ENCODE measurements at places on chromosomes 5 and 9.

GRCh38 chr5:104267320-104268015, 704.9 kb upstream of the NUDT12 start:
- no peak for DNase-seq

DNA sequence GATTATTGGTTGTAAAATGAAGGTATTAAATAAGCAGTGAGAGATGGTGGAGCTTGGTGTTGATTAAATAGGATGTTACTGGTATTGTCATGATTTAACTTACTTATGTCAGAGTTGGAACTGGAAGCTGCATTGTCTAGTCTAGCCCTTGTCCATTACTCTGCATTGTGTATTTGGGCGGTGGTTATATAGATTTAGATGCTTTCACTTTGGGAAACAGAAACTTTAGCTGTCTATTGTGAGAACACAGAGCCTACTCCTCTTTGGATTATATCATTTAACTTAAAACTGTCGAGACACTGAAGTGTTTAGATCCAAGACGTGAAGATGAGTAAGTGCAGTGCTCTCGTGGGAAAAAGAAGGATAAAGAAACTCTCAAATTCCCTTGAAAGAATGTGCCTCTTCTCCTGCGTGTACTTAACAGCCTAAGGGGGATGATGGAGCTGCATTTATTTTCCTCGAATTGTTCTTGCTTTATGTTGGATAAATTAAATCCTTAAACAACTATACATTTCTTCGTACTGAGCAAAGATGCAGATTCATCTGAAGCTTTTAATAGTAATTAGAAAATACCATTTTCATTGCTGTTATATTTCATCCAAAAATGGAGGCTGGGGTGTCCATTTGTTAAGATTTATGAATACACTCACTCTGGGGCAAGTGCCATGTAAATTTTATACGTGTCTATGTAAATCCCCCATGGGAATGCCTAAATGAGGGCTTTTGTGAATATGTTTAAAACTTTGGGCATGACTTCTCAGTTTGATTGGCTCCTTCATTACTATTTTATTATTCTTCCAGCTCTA, 21.6 kb downstream of the FBXL7 start:
- DNase-seq: no peak

GRCh38 chr5:129541648-129542251, 81.7 kb downstream of the ADAMTS19 start:
- no peak for DNase-seq

DNA sequence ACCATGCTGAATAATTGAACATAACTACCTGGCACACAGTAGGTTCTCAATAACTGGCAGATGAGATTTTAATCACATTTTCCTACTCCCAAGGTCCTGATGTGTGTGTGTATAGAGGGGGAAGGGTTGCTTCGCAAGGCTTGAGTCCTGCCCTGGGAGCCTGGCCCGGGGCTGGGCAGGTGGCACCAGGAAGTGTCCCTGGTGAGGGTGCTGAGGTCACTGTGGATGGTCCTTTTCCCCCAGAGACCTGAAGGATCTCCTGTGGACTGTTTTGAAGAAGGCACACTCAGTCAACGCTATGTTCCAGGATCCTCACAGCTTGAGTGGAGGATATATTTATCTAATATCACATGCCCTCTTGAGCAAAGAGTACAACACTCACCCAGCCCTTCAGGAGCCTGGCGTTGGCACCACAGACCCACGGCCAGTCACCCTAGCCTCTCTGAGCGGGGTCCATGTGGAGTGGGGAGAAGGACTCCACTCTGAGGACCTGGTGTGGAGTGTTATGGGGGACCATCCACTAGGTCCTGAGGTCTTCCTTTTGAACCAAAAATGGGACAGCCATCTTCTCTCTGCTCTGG, 177.8 kb downstream of the GABBR2 start:
- no peak for DNase-seq

- DNase-seq: no peak
Measured at GRCh38 chr5:121399879-121400278, 451.8 kb upstream of the FTMT start.

- no peak for DNase-seq
Measured at GRCh38 chr5:1777281-1778137, 22.1 kb downstream of the MRPL36 start.

- DNase-seq: no peak
Measured at GRCh38 chr5:174723315-174723978, 935 bp upstream of the MSX2 start.

GRCh38 chr5:54889826-54890225, 95.6 kb downstream of the ESM1 start:
- no peak for DNase-seq

DNA sequence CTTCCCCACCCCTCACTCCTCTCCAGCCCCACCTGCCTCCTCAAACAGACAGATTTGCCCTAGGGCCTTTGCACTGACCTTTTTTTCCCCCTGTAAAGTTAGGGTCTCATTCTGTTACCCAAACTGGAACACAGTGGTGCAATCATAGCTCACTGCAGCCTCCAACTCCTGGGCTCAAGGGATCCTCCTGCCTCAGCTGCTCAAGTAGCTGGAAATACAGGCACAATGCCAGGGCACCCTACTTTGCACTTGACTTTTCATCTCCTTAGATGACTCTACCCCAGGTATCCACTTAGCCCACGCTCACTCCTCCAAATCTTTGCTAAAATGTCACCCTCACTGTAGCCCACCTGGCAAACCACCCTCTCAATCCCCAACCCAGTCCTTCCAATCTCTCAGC, 2.2 kb downstream of the DYNC2I2 start:
- DNase-seq: no peak

DNA sequence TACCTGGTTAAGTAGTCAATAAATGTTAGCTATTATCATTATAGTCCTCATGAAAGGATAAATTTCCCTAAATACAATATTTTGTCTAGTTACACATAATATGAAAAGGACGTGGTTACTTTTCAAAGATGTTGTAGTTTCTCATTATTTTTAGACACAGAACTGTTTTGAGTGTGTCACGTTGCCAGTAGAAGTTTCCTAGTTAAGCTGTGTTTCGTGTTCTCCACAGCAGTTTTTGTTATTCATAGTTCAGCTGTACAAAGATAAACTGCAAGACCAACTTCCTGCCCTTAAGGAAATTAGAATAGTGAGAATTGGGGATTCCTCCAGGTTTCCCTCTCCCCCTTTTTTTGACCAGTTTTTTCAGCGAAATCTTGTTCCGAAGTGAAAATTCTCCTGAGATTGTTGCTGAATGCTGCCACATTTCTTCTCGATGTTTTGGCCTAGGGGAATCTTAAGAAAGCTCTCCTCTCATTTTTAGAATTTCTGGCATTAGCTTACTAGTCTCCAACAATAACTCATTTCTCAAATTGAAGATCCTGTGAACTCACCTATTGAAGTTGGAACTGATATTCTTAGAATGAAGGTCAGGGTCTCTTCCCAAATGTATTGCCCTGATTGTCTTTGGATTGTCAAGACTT, 176.1 kb downstream of the PAM start:
- no peak for DNase-seq

GRCh38 chr5:54981928-54982327, 3.5 kb downstream of the ESM1 start:
- no peak for DNase-seq

- DNase-seq: no peak
Measured at GRCh38 chr9:37383876-37384746, 38.4 kb upstream of the GRHPR start.

DNA sequence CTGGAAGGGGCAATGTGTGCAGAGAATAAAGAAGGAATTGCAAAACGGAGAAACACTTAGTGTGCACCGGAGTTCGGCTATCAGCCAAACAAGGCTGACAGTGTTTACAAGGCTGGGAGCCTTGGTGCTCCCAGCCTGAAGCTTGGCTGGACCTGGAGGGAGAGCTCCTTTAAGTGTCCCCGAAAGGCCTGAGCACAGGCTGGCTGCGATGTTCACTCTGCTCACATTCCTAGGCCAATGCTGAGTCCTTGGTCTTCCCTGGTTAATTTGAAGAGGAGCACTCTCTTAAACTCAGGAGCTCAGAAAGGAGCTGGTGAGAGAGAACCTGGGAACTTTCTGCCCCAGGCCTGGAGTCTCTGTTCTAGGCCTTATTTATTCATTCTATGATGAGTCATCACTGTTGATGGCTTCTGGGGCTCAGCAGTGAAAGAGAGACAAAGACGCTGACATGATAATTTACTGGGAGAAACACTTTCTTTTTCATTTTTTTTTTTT, 88.6 kb upstream of the MYO10 start:
- no peak for DNase-seq

DNA sequence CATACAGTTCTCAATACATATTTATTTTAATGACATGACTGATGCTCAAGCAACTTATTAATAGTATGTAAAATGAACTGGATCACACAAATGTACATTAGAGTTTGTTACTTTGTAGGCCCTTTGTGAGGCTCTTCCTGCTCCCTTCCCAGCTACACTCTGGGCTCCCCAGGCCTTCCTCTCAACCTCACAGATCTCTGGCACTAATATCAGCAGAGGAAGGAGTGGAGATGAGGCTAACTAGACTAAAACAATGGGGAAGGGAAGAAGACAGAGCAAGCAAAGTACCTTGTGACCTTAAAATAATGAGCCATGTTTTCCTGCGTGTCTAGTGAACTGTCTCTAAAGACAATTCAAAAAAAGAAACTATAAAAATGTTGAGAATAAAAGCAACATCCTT, 30.3 kb upstream of the TEK start:
- no peak for DNase-seq

- DNase-seq: no peak
Measured at GRCh38 chr9:134561427-134562145, 80.0 kb upstream of the COL5A1 start.
